DMS53 (cell line): ENCODE measurements at places on chromosomes 1 and 21.

- no peak for DNase-seq
Observed at GRCh38 chr1:110062612-110063011, 7.9 kb downstream of the ALX3 start.

DNA sequence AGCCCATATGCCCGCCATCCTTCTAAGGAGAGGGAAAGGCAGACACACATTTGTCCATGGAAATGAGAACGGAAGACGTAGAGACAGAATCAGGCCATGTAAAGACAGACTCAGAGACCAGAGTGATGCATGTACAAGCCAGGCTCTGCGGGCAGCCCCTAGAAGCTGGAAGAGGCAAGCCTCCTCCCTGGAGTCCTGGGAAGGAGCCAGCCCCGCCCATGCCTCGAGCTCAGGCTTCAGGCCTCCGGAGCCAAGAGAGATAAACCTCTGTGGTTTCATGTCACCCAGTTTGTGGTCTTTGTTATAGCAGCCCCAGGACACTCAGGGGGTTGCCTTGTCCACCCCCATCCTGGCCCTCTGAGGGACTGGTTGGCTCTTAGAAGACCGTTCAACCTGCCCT, 11.6 kb downstream of the PDE9A start:
- DNase-seq = no peak

DNA sequence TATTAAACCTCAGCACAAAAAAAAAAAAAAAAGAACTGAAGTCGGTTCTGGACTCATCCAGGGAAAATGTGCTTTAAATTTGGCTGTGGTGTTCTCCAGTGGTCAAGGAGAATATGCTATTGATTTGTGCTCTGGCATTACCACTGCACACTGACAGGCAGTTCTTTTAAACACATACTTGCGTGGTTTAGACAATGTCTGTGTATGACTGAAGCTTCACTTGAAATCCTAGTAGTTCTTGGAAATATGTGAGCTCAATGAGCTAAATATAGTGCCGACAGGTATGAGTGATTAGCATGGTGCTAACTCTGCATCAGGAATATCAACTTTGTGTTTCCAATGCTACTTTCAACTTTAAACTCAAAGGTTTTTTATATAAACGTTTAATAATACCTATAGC, 415.6 kb downstream of the SMYD3 start:
- no peak for DNase-seq

DNA sequence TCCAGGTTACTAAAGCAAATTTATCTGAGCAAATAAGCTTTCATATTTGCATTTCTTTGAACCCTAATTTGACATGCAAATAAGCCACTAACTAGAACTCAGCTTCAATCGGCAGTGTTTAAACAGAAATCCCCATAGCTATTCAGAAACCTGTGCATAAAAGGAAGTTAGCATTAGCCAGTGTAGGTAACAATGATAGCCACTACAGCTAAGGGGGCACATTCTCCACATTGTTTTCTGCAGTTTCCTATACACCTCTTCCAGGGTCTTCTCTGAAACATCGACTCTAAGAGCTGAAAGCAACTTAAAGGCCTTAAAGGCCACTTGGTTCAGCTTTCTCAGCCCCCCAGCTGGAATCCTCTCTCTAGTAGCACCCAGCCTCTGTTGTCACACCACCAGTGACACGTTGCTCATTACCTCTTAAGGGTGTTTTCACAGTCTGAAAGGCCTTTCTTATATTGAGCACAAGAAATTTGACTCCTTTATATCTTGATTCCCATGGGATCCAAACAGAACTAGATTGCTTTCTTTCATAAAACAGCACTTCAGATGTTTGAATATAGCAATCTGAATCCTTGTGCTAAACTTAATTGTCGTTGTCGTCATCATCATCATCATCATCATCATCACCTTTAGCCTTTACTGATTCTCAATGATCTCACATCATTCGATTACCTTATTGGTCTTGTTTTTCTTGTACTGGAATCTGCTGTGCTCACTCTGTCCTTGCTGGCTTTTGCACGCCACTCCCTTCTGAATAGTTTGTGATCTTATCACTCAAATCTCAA, 93.9 kb upstream of the DAB1 start:
- DNase-seq = no peak

GRCh38 chr1:117118137-117118536, 3.4 kb downstream of the TRIM45 start:
- DNase-seq = no peak

DNA sequence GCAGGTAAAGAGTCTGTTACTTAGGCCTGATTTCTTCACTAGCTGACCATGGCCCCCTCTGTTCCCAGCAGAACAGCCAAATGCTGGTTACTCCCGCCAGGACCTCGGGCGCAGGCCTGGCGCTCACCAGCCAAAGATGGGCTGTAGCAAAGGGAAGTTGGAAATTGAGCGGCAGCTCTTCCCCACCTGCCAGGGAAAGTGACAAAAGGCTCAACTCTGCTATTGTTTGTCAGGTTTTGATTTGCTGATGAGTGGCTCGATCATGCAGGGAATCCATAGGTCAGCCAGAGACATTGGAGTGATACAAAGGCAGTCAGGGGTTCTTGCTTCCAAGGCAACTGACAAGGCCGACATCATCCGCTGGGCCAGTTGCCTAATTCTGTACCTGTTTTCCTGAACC, 120.1 kb downstream of the ASTN1 start:
- DNase-seq = no peak

GRCh38 chr1:15465674-15466073, 9.1 kb downstream of the CELA2A start:
- no peak for DNase-seq

DNA sequence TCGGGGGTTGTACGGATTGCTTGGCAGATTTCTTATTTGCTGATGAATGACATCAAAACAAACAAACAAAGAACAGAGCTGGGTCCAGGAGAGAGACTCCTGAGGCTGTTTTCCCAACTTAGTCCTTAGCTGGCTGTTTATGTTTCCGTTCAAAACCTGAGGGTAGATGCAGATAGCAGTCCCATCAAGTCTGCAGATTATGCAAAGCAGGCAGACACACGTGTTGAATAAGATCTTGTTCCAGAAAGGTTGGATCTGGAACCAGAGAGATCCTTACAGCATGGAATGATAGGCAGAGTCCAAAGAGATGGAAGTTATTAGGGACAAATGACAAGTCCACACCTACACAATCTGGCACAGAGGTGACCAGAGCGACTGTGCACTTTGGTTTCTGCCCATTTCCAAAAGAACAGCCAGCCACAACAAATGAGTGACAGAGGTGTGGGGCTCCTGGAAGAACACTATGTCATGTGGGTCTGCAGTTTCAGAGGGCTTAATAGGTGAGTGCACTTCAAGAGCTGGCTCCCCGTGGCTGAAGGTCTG, 65.5 kb downstream of the MAN1C1 start:
- DNase-seq = no peak

DNA sequence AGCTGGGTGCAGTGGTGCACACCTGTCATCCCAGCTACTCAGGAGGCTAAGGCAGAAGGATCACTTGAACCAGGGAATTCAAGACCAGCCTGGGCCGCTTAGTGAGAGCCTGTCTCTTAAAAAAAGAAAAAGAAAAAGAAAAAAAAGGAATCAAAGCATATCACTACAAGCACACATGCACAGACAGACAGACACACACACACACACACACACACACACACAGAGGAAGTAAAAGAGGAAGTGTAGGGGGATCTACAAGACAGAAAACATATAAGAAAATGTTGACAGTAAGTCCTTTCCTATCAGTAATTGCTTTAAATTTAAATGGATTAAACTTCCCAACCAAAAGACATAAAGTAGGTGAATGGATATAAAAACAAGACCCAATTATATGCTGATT, 180.3 kb downstream of the FAF1 start:
- DNase-seq = no peak

DNA sequence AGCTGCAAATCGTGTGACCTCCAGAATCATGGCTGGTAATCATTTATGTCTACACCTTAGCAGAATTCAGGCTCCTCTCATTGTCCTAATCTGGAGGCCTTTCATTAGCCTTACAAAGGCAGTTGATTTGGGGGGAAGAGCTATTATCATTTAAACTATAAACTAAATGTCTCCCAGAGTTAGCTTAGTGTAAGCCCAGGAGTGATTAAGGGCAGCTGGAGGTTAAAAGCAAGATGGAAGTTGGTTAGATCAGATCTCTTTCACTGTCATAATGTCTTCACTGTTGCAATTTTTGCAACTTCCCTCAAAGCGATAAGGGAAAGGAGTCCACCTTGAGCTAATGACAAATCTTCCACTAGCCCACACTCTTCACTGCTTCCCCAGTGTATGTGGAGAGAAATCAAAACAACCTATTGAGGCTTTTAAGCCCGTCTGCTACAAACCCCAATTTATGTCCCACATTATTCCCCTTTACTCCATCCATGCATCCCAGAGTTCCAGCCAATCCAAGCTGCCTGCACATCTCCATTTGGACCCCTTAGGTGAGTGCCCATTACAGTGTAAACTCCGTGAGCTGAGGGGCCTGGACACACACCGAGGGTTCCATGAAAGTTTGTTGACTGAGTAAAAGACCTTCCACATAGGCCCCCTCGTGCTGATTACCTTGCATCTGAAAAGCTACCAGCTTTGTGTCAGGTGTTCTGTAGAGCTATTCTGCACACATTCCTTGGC, 61.5 kb upstream of the KLHDC7A start:
- no peak for DNase-seq

- DNase-seq = no peak
Observed at GRCh38 chr1:119874186-119874585, 22.1 kb downstream of the ADAM30 start.

GRCh38 chr1:79716447-79716846, 709.9 kb upstream of the ADGRL4 start:
- peak; percentile 29 for DNase-seq
